ENCODE measurements at places on chromosomes 5 and 9. TPM values are rescaled to one million over a fixed set of nuclear protein-coding genes. Genes with fewer than 3 reads are reported as not detected.

- peak; percentile 63 for DNase-seq
These were observed 8.5 kb downstream of the CDX1 start for GRCh38 chr5:150175076-150175475.

- DNase-seq: peak; percentile 21
These were observed 764 bp downstream of the ANKRA2 start for GRCh38 chr5:73564675-73565074.

Gene STING1
- total RNA-seq: 35.2 TPM

DNA sequence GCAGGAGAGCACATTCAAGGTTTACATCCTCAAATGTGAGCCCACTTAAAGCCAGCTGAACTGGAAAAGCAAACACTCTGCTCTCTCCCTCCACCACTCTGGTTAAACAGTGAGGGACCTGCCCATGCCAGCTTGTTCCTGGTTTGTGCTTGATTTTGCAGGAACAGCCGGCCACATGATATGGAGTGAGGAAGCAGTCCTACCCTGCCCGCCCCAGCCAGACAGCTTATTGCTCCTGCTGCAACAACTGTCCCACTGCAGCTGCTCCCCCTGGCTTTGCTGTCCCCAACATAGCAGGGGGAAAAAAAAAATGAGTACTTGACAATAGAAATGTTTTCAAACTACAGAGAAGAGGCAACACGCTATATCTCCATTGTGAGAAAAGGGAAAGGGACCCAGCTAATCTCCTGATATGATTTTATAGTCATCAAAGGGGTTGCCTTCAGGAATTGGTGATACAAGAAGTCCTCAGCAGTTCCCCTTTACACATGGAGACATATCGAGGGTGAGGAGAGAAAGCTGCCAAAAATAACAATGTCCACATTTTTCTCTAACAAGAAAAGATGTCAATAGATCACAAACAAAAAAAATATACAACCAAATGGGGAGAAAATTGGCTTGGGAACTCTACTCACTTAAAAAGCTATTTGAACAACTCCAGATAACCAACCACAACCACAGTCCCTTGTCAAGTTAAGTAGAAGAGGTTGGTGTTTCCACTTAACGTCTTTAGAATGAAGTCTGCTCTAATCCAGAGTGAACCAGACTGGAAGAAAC, 4.6 kb downstream of the MYO10 start:
- DNase-seq: no peak

GRCh38 chr5:178113141-178113787, at the start of gene N4BP3:
Gene N4BP3, plus strand, starts transcription at chr5:178113532. Its CDS starts 6,052 bp downstream, at chr5:178119584.
- peak; percentile 32 for DNase-seq

Gene CARD9
- total RNA-seq: 0.05 TPM

DNA sequence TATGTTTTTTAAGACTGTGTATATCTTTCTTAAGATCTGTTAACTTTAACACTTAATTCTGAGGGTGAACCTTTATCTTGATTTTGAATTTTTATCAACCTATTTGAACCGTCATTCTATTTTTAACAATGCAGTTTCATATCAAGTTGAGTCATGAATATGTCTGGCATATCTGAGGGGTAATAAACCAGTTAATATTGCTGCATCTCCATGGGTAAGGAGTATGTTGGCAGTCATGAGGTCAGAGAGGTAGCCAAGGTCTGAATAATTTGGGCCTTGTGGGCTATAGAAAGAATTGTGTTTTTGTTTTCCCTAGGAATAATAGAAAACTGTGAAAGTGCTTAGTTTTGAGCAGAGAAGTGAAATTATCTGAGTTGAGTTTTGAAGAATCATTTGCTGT, 419.0 kb downstream of the PLK2 start:
- no peak for DNase-seq

Gene CLIC3
- 11.0 TPM for total RNA-seq

Gene BAAT
- total RNA-seq: not detected

Gene DMRT3
- not detected for total RNA-seq

DNA sequence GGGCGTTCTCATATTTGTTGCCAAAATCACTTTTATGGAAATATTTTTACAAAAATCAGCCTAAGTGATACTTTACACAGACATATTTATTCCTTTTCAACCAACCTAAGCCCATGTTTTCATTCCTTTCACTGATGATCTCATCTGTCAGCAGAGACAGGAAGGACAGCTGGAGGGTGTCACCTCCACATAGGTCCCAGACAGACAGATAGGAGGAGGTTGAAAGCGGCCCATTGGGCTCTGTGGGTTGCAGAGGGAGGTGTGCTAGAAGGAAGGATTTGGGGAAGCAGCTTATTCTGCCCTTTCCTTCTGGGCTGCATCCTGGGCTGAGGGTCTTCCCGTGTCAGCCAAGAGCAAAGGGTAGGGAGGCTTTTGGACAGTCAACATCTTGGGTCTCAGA, 26.0 kb upstream of the SEMA4D start:
- DNase-seq: peak; percentile 35

GRCh38 chr9:107733523-107733894, 243.9 kb upstream of the KLF4 start:
- peak; percentile 74 for DNase-seq

- no peak for DNase-seq
These were observed 36.8 kb upstream of the SEMA4D start for GRCh38 chr9:89534515-89535287.

Gene SLC6A19
- not detected for total RNA-seq

GRCh38 chr5:14534773-14535172, 46.8 kb upstream of the OTULINL start:
- no peak for DNase-seq

- DNase-seq: peak; percentile 79
These were observed 26.1 kb downstream of the MAP1B start for GRCh38 chr5:72133212-72133990.

Gene PDGFRB
- 23.5 TPM for total RNA-seq

Gene FOXD4L5
- 0.07 TPM for total RNA-seq

DNA sequence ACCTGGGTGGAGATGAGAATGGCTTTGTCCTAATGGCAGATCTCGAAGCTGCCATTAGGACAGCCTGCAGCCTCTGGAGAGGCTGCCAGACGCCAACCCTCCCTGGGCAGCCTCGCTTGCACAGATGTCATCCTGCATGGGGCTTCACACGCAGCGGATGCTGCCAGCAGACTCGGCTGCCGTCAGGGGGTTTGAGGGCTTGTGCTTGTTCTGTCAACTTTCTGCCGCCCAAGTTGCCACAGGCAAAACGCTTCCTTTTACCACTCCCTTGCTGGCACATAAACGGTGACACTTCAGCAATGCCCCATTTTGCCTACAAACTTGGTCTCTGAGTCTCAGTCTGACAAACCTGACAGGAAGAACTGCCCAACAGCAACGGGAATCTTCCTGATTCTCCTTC, 24.7 kb downstream of the DAP start:
- DNase-seq: no peak

Gene TMEM167A
- total RNA-seq: 79.1 TPM

Gene GKAP1
- total RNA-seq: 9.6 TPM

GRCh38 chr9:19643875-19644274, 145.0 kb downstream of the SLC24A2 start:
- no peak for DNase-seq

DNA sequence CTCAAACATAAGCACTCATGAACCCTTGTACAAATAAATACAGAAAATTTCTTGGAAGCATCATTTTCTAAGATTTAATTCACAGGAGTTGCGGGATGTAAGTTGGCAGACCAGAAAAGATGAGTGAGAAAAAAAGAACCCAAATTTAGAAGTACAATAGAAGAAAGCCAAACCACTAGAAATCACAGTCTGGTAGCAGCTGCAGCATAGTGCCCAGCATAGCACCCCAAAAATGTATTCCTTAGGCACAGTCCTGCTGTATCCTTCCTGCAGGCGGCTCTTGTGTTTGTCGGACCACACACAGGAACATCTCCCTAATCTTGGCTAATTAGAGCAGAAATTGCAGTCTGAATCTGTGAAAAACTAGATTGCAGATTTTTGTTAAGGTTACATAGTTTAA, 208.5 kb upstream of the TRPM3 start:
- no peak for DNase-seq

DNA sequence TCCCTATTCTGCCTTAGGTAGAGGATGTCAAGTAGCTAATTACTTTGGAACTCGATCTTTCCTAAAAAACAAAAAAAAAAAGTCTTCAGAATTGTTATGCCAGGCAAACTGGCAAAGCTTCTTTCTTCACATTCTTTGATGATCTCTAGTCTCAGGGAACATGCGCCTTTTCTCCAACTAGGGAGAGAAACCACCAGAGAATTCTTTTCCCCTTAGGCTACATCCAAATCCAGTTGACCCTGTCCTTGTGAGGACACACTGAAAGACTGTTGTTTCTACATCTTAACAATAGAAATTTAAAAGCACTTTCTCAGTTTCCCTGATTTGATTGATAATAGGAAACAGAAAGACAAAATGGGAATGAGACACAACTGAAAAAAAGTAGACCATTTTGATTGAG, 94.7 kb upstream of the ITGA2 start:
- DNase-seq: peak; percentile 17

Gene SH3RF2
- total RNA-seq: 7.6 TPM

Gene ADAMTS13
- total RNA-seq: not detected

Gene PCDHB7
- total RNA-seq: 2.1 TPM

Gene ISL1
- total RNA-seq: not detected

GRCh38 chr5:180865981-180866695, 5.1 kb upstream of the ZFP62 start:
- DNase-seq: no peak

DNA sequence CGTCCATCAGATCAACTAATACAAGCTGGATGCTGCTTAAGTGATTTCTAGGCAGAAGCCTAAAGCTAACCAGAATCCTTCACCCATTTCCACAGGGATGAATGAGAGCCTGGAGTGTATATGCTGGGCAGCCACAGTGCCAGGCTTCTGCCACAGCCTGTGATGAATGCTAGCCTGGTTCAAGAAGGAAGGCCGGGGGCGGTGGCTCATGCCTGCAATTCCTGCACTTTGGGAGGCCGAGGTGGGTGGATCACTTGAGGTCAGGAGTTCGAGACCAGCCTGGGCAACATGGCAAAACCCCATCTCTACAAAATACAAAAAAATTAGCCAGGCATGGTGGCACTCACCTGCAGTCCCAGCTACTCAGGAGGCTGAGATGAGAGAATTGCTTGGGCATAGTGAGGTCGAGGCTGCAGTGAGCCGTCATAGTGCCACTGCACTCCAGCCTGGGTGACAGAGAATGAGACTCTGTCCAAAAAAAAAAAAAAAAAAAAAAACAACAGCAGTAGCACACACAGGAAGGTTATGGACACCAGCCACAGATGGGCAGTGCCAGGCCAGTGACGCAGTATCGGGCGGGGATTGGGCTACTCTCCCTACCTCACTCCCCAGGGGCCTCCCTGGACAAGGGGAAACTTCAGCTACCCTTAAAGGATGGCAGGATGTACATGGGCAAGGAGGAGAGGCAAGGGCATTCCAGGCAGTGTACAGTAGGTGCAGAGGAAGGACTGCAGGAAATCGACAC, 23.1 kb upstream of the HMCN2 start:
- no peak for DNase-seq

DNA sequence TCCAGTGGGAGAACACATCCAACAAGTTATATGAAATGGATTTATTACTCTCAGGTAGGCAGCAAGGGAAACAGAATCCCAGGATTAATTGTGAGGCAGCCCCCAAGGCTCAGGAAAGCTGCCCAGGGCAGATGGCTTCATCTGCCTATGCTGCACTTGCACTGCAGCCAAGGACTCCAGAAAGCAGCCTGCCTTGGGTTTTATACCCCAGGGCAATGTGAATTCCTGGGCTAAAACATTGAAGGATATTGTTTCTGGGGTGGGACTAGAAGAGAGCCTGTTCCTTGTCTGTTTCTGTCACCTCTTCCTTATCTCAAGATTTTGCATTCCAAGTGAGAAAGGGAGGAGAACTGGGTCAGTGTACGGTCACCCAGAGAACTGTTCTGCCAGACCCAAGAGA, 8.8 kb upstream of the CCL27 start:
- no peak for DNase-seq

- no peak for DNase-seq
These were observed 80.3 kb downstream of the RCL1 start for GRCh38 chr9:4873066-4873465.
